ENCODE measurements at places on chromosomes 5 and 9. TPM values are rescaled to one million over a fixed set of nuclear protein-coding genes. Genes with fewer than 3 reads are reported as not detected.

Gene SUSD3
- total RNA-seq: 11.8 TPM

Gene NKD2
- total RNA-seq: 2.4 TPM

Gene TJP2
- total RNA-seq: 46.3 TPM

Gene SAPCD2
- total RNA-seq: 0.12 TPM

Gene UNC13B
- total RNA-seq: 12.9 TPM

Gene C7
- 176 TPM for total RNA-seq

Gene SLC25A2
- total RNA-seq: not detected

Gene PCDHGC5
- total RNA-seq: 1.4 TPM

Gene RCL1
- 8.6 TPM for total RNA-seq

Gene GTF3C5
- total RNA-seq: 30.5 TPM

Gene CDKN2B
- total RNA-seq: 3.9 TPM

- DNase-seq: peak; percentile 43
These were observed 1.9 kb downstream of the FOXE1 start for GRCh38 chr9:97854696-97855485.

DNA sequence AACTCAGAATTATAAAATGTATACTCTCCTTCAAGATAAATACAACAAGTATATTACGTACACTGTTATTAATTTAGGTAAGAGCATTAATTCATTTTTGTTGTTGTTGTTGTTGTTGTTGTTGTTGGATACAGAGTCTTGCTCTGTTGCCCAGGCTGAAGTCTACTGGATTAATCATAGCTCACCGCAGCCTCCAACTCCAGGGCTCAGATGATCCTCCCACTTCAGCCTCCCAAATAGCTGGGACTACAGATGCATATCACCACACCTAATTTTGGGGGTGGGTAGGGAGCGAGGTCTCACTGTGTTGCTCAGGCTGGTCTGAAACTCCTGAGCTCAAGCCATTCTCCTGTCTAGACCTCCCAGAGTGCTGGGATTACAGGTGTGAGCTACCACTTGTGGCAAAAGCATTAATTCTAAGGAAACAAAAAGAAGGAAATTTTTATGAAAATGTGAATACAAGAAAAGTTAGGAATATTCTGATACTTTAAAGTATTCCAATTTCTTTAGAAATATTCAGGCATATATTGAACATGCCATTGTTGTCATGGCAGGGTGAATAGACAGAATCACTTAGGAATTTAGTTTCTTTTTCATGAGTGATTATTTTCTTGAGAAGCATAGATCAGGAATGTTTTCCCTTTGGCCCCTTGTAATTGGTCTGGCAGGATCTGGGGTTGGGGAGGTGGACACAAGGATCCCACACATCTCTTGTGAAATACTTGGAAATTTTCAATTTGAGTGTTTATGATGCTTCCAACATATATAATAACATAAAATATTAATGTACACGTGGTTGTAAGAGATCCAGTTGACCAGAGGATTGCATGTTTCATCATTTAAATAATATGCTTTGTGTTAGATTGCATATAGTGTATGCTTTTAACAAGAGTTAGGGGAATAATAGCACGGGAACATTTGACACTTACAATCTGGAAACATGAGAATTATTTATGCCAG lies 263.6 kb downstream of the FANCC start:
- no peak for DNase-seq

DNA sequence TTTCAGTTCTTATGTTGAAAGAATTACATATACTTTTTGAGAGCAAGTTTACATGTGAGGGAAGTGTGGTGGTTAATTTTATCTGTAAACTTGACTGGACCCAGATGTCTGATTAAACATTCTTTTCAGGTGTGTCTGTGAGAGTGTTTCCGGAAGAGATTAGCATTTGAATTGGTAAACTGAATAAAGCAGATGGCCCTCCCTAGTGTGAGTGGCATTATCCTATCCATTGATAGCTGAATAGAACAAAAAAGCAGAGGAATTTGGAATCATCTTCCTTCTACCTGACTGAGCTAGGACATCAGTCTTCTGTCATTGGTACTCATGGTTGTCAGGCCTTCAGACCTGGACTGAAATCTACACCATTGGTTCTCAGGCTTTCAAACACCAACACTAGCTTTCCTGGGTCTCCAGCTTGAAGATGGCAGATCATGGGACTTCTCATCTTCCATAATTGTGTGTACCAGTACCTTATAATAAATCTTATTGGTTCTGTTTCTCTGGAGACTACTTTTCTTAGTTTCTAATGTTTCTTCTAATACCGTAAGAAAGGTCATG lies 36.6 kb downstream of the NREP start:
- no peak for DNase-seq

DNA sequence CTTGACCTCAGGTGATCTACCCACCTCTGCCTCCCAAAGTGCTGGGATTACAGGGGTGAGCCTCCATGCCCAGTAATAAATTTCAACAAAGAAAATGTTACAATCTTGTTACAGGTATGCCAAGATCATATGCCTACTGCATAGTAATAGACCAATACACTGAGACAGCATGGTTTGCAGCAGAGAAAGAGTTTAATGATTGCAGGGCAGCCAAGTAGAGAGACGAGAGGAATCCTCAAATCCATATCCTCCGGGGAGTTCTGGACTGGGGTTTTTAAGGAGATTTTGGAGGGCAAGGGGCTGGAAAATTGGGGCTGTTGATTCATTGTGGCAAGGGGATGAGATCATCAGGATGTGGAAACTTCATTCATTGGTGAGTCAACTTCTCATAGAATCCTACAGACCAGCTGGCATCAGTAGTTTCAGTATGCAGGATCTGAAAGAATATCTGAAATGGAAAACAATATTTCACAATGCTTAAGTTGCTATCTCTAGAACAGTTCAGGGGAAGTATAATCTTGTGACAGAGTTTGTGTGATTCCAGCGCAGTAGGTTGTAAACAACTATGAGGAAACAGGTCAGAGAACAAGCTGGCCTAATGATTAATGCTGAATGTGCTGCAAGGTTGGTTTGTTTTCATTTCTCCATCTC lies 14.8 kb upstream of the TUT7 start:
- no peak for DNase-seq

GRCh38 chr9:136964171-136964689 lies 12.2 kb downstream of the LCN12 start:
- DNase-seq: no peak

DNA sequence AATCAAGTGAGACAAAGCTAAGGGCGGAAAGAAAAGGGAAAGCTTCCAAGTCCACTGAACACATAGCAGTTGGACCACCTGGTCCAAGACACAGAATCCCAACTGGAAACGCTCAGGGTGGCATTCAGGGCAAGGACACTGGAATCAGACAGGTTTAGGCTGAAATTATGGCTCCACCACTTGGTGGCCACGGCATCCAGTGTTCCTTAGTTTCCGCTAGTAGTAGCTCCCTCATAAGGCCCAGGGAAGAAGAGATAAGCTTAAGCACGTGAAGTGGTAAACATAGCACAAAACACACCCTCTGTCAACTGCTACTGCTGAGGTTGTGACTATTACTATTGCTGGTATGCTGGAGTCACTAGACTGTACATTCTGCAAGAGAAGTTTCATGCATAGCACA lies 209.4 kb downstream of the GLIS3 start:
- DNase-seq: no peak

- no peak for DNase-seq
These were observed 53.9 kb downstream of the FXN start for GRCh38 chr9:69089491-69089890.

GRCh38 chr5:155827949-155828348 lies 499.0 kb upstream of the SGCD start:
- DNase-seq: no peak

- no peak for DNase-seq
These were observed 15.3 kb upstream of the F2RL2 start for GRCh38 chr5:76638479-76638878.

DNA sequence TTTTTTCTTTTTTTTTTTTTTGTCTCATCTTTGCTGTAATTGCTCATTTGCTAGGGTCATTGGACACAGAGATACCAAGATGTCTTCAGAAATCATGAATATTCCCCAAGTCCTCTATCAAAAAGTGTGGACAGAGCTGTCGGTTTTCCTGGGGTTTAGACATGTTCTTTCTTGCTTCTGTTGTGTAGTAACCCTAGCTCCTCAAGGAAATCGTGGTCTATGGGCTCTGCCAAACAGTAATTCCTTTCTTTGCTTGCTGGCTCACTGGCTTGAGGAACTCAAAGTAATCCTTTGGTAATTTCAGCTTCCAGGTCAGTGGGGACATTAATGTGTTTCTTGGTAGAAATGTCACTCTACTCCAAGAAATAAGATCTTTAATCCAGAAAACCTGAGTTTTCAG lies 101.7 kb downstream of the TMC1 start:
- DNase-seq: no peak

GRCh38 chr5:147455822-147456450 lies 53.9 kb downstream of the DPYSL3 start:
- no peak for DNase-seq

GRCh38 chr5:53008751-53009150 lies 19.6 kb downstream of the ITGA2 start:
- no peak for DNase-seq

GRCh38 chr9:135990468-135991429 lies 29.6 kb upstream of the UBAC1 start:
- no peak for DNase-seq

DNA sequence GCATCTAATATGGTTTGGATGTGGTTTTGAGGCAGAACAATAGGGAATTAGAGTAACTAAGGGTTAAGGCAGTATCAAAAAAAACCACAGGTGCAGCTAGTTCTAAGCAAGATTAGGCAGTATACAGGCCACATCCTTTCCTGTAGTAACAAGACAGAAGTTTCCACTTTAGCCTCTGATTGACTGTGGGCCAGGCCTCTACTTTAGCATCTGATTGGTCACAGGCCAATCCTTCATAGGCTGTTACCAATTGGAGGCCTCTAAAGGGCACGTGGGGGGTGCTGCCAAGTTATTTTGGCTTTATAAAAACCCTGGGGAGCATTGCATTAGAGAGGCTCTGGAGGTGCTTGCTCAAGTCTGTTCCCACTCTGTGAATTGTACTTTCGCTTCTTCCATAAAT lies 144.1 kb upstream of the ST8SIA4 start:
- DNase-seq: no peak

GRCh38 chr5:77906806-77907205 lies 130.7 kb upstream of the TBCA start:
- no peak for DNase-seq

DNA sequence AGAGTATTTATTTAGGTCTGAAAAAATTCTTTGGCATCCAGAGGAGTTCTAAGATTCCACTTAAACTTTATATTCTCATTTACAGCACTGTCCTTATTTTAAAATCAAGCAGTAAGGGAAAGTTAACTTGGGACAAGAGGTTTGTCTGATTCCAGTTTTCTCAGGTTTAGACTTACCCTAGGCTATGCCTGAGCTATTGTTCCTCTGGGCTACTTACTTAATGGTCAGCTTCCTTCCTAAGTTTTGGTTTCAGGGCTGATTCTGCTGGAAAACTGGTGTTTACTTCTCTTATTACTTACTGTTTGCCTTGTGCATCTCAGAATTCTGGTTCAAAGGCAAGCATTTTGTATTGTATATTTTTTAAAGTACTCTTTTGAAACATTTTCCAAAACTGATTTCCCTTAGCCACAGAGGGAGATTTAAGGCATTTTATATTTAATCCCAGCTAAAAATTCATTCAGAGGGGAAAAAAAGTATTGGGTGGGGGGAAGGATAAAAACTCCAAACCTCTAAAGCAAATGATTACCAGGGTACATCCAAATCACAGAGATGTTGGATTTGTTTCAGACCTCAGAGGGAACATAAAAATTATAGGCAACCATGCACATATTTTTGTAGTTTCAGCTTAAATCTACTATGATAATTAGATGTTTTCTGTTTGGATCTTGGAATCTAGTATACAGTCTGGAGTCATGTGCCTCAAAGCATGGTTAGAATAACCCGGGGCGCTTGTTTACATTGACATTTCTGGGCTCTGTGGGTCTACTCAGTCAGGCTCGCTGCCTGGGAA lies 290.0 kb downstream of the ARHGAP26 start:
- DNase-seq: no peak

DNA sequence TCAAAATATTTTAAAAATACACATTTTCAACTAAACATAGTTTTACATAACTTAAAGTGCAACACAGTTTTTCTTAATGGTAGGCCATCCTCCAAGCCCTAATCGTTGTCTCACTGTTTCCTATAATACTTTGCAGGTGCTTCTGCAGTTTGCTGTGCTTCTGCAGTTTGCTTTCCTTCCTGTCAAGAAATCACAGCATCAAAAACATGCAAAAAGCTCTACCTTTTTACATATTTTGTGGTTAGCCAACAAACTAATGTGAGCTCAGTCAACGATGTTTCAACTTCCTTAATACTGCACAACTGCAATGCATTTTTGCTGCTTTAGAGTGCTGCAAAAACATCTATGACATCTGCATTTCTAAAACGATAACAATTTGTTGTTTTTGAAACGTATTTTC lies 25.2 kb downstream of the EMB start:
- DNase-seq: no peak

DNA sequence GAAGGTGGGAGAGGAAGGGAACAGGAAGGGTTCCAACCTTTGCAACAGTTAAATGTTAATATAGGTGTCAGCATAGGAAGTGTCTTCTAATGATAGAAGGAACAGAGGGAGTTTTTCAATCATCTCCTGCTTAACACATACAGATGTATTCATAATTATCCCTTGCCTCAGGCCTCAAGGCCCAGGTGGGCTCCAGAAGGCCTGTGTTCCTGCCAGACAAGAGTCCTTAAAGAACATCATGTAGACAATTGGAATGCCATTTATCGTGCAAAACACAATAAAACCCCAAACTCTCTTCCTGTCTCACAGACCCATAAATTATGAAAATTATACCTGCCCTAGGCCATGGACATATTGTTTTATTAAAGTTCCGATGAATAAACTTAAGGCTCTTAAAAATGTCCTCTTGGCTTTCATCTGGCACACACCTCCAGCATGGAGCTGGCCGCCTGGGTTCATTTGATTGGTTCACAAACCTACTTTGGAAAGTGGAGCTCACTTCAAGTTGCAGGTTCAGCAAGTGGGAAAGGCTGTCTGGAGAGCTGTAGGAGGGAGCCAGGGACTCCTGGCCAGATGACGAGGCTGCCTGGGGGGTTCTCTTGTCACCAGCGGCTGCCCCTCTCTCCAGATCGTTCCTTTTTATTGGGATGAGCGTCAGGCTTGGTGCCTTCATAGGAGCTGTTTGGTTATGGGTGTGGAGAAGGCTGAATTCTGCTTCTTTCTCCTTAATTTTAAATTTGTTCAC lies 17.5 kb downstream of the SPRY4 start:
- DNase-seq: no peak

DNA sequence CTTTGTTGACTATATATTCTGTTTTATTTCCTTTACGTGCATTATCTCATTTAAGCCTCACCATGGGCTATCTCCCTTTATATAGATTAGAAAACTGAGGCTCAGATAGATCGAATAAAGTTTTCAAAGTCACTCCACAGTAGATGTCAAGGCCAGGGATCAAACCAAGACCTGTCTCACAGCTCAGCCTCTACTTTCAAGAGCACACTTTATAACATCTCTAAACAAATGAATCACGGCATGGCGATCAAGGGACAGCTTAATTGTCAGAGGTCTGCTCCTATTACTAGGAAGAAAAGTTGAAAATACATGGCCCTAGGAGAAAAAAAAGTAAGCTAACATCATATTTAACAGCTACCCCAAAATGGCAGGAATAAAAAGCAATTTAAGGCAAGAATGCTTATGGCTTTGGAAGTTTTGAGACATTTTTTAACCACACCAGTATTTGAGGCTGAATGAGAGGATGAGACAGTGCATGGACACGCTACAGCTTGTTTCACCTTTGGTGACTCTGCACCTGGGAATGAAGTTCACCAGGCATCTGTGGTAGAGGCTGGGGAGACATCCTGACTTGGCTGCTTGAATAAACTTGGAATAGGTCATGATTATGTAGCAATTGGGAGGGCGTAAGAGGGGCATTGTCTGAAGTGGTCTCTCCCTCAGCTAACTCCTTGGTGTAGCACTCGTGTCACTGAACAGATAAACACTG lies 486.8 kb upstream of the WWC1 start:
- DNase-seq: no peak
